Esophagus muscularis mucosa (tissue), 4 donors: ENCODE measurements at places on chromosomes 4 and X. TPM values are rescaled to one million over a fixed set of nuclear protein-coding genes. Genes with fewer than 3 reads are reported as not detected.

Gene CNGA1
- total RNA-seq = not detected

Gene TMEM47
- total RNA-seq = 261 TPM

- DNase-seq = no peak
- H3K36me3 ChIP-seq = no peaks in the 10 kb centered on the region
- no peaks in the 10 kb centered on the region for H3K27me3 ChIP-seq
- H3K4me1 ChIP-seq = peaks cover 49% of the 10 kb centered on the region
- no peak overlapping the region for H3K4me3 ChIP-seq
Measured at GRCh38 chrX:150506020-150506419, 62.4 kb upstream of the MTM1 start.

DNA sequence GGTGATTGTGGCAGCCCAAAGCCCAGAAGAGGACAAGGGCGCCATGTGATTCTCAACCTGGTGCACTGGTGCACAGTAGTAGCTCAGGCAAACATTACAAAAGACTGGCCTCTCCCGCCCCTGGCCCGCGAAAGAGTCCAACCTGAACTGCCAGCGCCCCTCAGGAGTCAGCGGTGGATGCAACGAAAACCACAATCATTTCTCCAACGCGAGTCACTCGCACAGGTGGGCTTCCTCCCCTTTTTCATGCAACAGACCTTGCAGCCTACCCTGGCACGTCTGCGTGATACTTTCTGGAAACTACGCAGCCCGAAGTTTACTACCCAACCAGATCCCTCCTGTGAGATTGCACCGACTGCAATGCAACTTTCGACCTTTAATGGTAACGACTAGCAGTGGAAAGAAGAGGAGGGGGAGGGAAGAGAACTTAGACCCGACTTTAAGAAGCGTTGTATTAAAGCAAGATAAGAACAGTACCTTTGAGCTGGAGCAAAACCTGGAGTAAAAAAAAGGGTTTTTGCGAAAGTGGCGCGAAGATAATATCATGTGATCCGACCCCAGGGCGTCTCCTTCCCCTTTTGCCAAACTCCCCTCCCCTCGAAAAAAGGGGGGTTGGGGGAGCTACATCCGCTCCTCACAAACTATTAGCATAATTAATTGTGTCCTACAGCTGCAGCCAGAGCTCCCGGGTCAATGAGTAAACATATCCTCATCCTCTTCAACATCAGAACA, 63.3 kb upstream of the CCDC160 start:
- peak overlapping the region; percentile 57 for H3K4me3 ChIP-seq
- H3K36me3 ChIP-seq = no peaks in the 10 kb centered on the region
- H3K27ac ChIP-seq = no peak overlapping the region
- H3K4me1 ChIP-seq = no peaks in the 10 kb centered on the region
- H3K27me3 ChIP-seq = no peaks in the 10 kb centered on the region
- no peak for DNase-seq

DNA sequence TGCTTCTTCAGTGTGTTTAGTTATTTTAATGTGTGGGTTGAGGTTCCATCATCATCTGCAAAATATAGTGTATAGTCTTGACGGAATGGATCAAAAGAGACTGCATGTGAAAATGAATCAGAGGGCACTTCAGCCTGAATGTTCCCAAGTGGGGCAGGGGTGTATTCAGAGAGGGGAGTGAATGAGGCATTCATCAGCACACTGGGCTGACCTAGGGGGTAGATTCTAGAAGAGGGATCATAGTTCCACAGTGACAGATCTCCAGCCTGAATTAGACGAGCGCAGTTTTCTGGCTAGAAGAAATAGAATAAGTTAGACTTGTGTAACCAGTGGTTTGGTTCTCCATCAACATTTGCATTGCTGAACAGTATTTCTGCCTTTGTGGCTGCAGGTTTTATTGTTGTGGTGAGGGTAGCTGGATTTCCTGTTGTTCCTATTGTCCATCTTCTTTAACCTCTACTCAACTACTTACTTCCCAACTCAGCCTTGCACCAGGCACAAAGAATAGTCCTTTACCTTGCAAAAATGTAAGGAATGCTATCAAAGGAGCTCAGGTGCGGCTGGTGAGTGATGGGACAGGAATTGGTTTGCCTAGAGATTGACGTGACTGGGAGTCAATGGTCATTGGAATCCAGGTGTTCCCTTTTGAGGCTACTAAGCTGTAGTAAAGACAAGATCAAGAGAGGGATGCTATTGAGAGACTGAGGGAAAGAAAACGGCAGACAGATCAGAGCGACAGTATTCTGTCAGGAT, 50.9 kb downstream of the NAP1L5 start:
- H3K36me3 ChIP-seq = no peaks in the 10 kb centered on the region
- no peak overlapping the region for H3K27ac ChIP-seq
- H3K4me1 ChIP-seq = peaks cover 20% of the 10 kb centered on the region
- no peak overlapping the region for H3K4me3 ChIP-seq
- no peaks in the 10 kb centered on the region for H3K27me3 ChIP-seq
- DNase-seq = no peak

- H3K4me1 ChIP-seq = peaks cover 33% of the 10 kb centered on the region
- H3K4me3 ChIP-seq = no peak overlapping the region
- H3K36me3 ChIP-seq = peaks cover 72% of the 10 kb centered on the region
- H3K27ac ChIP-seq = no peak overlapping the region
Measured at GRCh38 chr4:51909236-51909703, 66.3 kb downstream of the DCUN1D4 start.

DNA sequence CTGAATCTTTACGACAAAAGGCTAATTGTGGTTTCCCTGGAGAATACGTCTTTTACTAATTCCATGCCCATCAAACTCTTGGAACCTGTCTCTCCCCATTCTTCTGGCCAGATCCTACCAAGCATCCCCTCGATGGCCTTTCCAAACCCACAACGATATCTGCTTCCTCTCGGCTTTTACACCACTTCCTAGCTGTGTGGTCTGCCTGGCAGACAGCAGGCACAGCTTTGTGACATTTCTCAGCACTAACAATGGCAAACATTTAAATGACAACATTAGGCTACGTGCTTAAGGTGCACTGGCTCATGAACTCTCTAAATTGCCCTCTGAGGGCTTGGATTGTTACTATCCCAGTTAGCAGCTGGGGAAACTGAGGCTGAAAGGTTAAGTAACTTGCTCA, 141.0 kb downstream of the NSUN7 start:
- no peak overlapping the region for H3K27ac ChIP-seq
- H3K4me1 ChIP-seq = no peaks in the 10 kb centered on the region
- no peaks in the 10 kb centered on the region for H3K27me3 ChIP-seq
- H3K36me3 ChIP-seq = peaks cover 25% of the 10 kb centered on the region

GRCh38 chr4:141654098-141654497, 17.7 kb downstream of the IL15 start:
- H3K27ac ChIP-seq = peak overlapping the region; percentile 47
- peaks cover 15% of the 10 kb centered on the region for H3K4me1 ChIP-seq
- H3K36me3 ChIP-seq = no peaks in the 10 kb centered on the region
- no peak for DNase-seq
- no peak overlapping the region for H3K4me3 ChIP-seq
- no peaks in the 10 kb centered on the region for H3K27me3 ChIP-seq

- no peak for DNase-seq
- H3K36me3 ChIP-seq = peaks cover 100% of the 10 kb centered on the region
- no peaks in the 10 kb centered on the region for H3K4me1 ChIP-seq
- no peak overlapping the region for H3K4me3 ChIP-seq
- H3K27me3 ChIP-seq = no peaks in the 10 kb centered on the region
- H3K27ac ChIP-seq = no peak overlapping the region
Measured at GRCh38 chr4:878796-879728, 53.1 kb downstream of the GAK start.
